ENCODE measurements at places on chromosomes 4 and X.
A peak's percentile ranks its signal among the peaks of the same experiment; 100 is the strongest.

- no peak for DNase-seq
Measured at GRCh38 chr4:109111031-109111430, 191.4 kb downstream of the COL25A1 start.

- no peak for DNase-seq
Measured at GRCh38 chr4:185931375-185931774, 119.4 kb upstream of the SORBS2 start.

DNA sequence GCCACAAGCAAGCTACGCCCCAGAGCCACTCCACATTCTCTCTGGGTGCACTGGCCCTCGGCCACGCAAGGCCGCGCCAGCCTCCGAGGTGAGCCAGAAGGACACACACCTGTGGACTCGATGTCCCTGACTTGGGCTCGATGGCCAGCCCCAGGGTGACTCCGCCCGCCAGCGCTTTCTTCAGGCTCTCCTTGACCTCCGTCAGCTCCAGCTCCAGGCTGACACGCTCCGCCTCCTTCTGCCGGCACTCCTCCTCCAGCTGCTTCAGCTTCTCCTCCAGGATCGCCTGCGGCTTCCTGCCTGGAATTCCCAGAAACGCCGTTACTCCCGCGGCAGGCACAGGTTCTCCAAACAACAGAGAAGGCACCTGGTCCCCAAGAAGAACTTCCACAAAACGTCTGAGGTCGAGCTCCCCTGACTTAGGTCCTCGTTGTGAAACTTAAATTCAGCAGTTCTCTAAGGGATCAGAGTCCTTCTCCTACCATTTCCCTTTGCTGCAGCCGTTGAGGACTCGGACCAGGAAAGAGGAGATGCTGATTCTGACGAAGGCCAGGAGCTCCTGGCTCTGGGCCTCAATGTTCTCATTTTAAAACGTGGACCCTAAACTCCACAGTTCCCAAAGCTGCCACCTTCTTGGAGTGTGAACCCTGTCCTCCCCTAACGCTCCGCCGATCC lies 166.8 kb downstream of the AFAP1 start:
- DNase-seq, result no peak

- no peak for DNase-seq
Measured at GRCh38 chr4:73603271-73603710, 16.9 kb downstream of the RASSF6 start.

- DNase-seq, result peak; percentile 69
Measured at GRCh38 chr4:157076578-157076947, 613 bp downstream of the GLRB start.

DNA sequence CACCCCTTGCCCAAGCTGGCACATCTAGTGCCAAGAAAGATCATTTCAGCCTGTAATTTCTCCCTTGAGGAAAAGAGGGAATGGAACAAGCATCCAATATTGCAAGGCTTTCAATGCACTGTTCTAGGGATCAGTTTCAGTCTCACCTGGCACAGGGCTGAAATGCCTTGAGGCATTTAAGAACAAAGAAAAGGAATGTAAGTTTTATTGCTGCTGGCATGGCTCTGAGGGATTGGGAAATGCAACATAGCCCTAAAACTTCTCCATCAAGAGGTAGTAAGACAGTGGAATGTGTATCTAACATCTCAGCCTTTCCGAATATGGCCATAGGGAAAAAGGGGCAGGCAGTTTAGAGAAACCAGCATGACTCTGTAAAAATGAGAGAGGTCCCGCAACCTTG lies 732.6 kb upstream of the LCORL start:
- DNase-seq, result no peak

DNA sequence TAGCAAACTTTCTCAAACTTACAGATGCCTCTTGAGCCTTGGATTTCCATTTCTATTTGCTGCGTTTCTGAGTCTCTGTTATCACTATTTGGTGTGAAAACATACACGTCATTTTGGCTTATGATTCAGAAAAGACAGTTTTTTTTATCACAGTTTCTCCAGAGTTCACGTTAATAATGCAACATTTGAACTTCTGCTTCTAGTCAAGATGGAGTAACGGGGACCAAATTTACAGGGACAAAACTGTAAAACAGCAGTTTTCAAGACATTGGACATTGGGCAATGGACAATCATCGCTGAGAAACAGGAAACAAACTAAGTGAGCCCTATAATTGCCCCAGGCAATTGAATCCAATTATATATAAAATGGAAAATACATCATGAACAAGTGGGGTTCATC lies 36.2 kb upstream of the TASL start:
- DNase-seq, result no peak

- no peak for DNase-seq
Measured at GRCh38 chrX:23052324-23052723, 52.6 kb downstream of the DDX53 start.

- DNase-seq, result no peak
Measured at GRCh38 chr4:70667740-70668535, 1.6 kb upstream of the JCHAIN start.

GRCh38 chr4:67393699-67394281 lies 151.5 kb downstream of the CENPC start:
- peak; percentile 64 for DNase-seq
